ENCODE measurements at places on chromosomes 2 and 18. TPM values are rescaled to one million over a fixed set of nuclear protein-coding genes. Genes with fewer than 3 reads are reported as not detected.

- peaks cover 3% of the 10 kb centered on the region for H3K36me3 ChIP-seq
- no peak for DNase-seq
- peak overlapping the region; percentile 88 for H3K4me3 ChIP-seq
- peak overlapping the region; percentile 92 for H3K27ac ChIP-seq
- peaks cover 20% of the 10 kb centered on the region for H3K4me1 ChIP-seq
- H3K27me3 ChIP-seq, result no peaks in the 10 kb centered on the region
These were observed 991 bp downstream of the CHCHD5 start for GRCh38 chr2:112585400-112585799.

- no peak overlapping the region for H3K27ac ChIP-seq
- H3K27me3 ChIP-seq, result no peaks in the 10 kb centered on the region
- H3K4me1 ChIP-seq, result no peaks in the 10 kb centered on the region
- H3K36me3 ChIP-seq, result no peaks in the 10 kb centered on the region
- DNase-seq, result peak; percentile 59
- H3K4me3 ChIP-seq, result no peak overlapping the region
These were observed 451.0 kb upstream of the SETBP1 start for GRCh38 chr18:44229693-44230108.

SLC4A3 gene
- 1.4 TPM for total RNA-seq

STK16 gene
- total RNA-seq, result 11.6 TPM

NIF3L1 gene
- 12.0 TPM for total RNA-seq

- no peaks in the 10 kb centered on the region for H3K27me3 ChIP-seq
- H3K27ac ChIP-seq, result no peak overlapping the region
- DNase-seq, result no peak
- H3K4me1 ChIP-seq, result no peaks in the 10 kb centered on the region
- H3K36me3 ChIP-seq, result no peaks in the 10 kb centered on the region
These were observed 20.5 kb downstream of the IL18R1 start for GRCh38 chr2:102376052-102376591.
